Kidney glomerular epithelial cell (primary cell): ENCODE measurements at places on chromosomes 2 and 18.

DNA sequence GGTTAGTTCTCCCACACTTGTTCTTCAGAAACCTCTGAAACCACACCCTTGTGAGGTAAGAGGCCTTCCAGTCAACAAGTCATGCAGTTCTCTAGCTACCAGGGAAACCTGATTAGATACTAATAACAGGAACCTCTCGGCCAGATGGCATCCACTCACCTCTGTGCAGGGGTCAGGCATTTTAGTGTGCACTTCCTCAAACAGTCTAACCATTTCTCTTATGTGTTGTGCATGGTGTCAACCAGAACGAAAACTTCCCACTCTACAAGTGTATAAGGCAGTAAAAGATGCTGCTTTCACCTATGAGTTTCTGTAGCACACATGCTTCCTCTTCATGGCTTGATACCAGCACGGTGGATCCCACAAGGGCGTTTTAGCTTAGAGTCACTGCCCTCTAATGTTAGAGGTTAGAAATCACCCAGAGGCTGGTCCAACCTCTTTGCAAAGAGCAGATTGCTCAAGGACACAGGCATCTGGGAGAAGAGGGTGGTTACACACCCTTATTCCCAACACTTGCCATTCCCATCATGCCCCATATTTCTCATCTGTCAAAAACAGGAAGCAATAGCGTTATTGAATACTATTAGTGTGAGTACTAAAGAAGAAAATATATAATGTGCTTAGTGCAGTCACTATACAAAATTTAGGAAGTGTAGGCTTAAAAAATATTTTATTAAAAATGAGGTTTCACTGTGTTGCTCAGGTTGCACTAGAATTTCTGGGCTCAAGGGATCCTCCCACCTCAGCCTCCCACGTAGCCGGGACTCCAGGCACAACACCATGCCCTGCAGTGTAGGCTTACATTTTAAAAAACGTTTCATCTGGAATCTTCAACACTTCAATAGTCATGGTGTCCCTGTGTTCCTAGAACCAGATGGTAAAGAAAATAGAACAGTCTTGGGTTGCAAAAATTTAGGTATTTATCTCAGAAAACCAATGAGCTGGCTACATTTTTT is 34.5 kb upstream of the RAB31 start:
- peak; percentile 96 for DNase-seq

DNA sequence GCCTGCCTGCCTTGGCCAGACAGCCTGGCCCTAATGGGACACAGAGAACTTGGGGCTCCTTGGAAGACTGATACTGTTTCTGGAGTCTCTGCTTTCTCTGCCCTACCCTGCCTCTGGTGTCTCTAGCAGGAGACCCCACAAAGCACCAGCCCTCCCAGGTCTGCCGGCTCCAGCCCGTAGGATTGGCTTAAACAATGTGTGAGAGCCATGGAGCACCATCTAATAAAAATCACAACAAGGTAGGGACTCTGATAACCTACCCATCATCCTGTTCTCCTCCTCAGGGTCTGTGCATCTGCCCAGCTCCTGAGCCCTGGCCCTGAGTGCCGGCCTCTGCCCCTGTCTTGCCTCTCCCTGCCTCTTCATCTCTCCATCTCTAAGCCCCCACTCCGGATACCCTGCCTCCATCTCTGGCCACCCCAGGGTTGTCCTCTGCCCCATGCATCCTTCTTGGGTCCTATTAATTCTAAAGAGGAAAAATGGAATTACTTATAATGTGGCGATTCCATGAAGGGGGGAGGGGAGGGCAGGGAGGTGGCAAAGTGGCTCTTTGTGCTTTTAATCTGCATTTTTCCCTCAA is 1.2 kb upstream of the ECEL1 start:
- no peak for DNase-seq

DNA sequence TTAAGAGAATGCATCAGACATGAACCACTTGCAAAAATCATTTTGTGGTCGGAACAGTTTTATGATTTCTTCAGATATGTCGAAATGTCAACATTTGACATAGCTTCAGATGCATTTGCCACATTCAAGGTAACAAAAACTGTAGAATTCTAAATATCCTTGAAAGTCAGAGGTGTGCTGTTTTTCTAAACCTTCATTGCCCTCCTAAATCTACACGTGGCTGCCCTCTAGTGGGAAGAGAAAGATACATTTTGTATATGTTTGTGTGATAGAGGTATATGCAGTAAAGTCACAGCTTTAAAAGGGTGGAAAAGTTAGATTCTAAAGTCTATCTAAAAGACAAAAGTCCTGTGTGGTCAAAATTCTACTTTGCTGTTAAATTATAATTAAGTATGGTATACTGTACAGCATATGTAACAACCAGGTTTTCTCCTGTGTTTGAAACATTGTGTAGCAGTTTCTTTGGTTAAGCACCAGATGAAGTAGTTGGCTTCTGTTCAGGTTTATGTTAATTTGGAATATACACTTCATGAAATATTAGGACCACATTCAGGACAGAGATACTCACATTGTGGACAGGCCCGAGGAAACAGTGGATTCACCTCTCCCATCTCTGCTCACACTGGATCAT is 65.9 kb upstream of the ITM2C start:
- DNase-seq = peak; percentile 52

DNA sequence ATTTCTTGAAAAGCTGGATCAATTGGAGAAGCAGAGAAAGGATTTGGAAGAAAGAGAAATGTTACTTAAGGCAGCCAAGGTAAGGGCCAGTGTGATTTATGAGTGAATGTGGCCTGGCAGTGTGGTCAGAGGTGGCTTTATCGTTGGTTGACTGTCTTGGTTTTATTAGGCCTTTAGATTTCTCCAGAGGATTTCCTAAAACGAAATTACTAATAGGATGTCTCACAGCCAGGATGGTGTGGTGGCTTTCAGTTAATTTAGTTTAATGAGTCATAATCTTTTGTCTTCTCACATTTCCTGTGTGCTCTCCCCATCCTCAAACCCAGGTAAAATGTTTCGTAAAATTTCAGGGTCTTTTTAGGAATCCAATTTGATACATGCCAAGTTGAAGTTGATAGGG is 100.8 kb downstream of the TAF4B start:
- no peak for DNase-seq

- DNase-seq = no peak
Observed at GRCh38 chr2:12455661-12456060, 261.1 kb upstream of the TRIB2 start.

- DNase-seq = no peak
Observed at GRCh38 chr2:117684919-117685318, 129.6 kb upstream of the DDX18 start.

GRCh38 chr18:80183273-80184050 is 63.9 kb downstream of the PARD6G start:
- DNase-seq = no peak

GRCh38 chr18:59358414-59358711 is 702 bp downstream of the LMAN1 start:
- DNase-seq = no peak

- no peak for DNase-seq
Observed at GRCh38 chr2:215601990-215602721, 166.3 kb upstream of the FN1 start.
